ENCODE measurements at places on chromosomes 3 and 15.
A peak's percentile ranks its signal among the peaks of the same experiment; 100 is the strongest.

DNA sequence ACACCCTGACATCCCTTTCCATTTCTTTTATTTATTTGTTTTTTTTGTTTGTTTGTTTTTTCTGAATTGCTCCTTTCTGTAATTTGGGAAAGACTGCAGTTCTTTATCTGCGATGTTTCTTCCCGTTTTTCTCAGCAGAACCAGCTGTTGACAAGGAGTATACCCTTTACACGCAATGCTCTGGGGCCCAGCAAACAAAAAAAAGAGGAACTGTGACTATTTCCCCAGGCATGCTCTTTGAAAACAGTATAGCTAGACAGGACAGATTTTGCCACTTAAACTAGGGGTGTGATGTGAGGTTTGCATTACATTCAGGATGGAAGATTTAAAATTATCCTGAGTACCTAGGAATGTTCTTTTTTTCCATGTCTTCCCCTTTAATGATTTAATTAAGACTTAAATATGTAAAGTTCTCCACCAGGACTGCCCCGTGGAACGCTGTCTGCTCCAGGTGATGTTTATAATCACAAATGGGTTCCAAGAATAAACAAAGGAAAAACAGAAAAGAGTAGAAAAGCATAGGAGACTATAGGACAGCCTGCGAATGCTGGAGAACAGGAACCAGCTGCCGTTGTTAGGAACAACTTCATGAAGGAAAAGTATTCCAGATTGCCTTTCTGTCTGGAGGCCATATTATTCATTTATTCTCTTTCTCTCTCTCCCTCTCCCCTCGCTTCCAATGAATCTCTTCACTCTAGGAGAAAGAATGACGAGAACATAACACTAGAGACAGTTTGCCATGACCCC lies 43.3 kb downstream of the TGFBR2 start:
- no peak for DNase-seq

DNA sequence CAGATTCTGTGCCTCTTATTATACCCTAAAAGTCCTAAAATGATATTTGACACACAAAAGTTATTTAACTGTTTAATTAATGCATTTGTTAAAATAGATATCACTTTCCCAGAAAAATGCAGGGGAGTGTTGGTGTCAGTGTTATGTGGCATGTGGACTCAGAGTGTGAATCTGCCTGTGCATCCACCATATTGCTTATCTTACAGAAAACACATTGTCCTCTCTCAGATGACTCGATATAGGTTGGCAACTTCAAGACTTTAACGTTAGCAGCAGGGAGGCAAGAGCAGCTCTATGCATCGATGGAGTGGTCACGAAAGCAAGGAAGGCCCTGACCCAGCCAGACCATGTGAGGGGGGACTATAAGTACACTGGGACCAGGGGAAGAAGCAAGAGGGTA lies 165.4 kb upstream of the DCBLD2 start:
- DNase-seq = no peak

- DNase-seq = no peak
Observed at GRCh38 chr3:132268956-132269355, 48.3 kb upstream of the ACP3 start.

DNA sequence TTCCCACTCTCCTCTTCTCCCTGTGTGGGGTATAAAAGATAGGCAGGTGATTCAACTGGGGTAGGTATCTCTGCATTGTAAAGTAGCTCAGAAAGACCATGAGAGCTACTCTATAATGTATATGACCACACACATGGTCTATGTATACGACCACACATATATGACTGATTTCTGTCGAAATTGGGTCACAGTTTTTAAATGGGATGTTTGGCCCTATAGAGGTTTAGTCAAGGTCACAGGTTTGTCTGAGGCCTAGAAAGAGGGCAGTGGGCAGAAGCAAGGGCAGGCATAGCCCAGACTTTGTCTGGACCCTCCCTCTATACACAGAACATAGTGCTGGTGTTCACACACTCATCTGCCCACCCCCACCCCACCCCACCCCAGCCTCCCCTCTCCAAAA lies 4.4 kb downstream of the LAMP3 start:
- DNase-seq = no peak

- no peak for DNase-seq
Observed at GRCh38 chr3:61595826-61596225, 34.5 kb downstream of the PTPRG start.

GRCh38 chr3:194268654-194269512 lies 82.2 kb downstream of the CPN2 start:
- DNase-seq = no peak

DNA sequence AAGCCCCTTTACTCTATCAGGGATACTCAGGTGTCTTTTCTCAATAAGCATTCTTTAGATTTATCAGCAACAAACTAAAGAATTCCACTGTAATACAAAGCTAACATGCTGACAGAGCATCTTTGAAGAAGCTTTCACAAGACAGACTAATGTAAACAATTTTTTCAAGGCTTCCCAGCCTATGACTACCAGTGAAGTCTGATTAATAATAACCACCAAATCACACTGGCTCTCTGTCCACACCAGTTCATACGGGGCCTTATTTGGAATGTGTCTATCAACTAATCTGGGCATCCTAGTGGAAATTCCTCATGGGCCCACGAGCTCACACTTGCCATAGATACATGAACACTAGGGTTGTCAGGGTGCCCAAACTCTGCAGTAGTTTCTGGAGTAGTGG lies 84.5 kb downstream of the EFL1 start:
- no peak for DNase-seq

DNA sequence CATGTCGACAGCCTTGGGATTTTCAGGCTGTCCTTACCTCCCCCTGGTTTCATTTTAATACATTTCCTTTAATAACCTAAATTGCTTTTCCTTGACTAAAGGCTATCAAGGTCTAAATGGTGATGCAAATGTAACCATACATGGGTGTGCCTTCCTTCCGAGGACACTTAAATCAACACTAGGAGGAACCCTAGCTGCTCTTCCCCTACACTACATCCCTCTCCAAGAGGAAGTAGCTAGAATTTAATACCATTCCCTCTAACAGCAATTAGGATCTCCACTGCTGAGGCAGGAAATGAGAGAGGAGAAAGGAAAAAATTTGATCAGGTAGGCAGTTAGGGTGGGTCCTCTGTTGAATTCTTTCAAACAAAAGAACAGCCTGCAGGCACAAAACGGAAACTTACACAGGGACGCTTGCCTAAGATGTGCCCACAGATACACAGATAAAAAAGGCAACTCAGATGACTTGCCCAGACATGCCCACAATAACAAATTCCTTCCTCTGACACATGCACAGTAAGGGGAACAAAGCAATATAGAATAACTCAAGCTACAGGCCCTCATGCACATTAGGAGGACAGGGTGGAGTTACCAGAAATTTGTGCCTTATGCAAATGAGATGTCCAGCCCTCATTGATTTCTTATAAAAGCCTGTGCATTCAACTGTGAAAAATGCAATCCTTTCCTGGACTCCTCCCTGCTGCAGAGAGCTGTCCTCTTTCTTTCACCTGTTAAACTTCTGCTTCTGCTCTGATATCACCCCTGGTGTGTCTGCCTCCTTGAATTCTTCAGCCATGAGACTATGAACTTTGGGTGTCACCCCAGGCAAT lies 1024.4 kb upstream of the CADM2 start:
- no peak for DNase-seq

DNA sequence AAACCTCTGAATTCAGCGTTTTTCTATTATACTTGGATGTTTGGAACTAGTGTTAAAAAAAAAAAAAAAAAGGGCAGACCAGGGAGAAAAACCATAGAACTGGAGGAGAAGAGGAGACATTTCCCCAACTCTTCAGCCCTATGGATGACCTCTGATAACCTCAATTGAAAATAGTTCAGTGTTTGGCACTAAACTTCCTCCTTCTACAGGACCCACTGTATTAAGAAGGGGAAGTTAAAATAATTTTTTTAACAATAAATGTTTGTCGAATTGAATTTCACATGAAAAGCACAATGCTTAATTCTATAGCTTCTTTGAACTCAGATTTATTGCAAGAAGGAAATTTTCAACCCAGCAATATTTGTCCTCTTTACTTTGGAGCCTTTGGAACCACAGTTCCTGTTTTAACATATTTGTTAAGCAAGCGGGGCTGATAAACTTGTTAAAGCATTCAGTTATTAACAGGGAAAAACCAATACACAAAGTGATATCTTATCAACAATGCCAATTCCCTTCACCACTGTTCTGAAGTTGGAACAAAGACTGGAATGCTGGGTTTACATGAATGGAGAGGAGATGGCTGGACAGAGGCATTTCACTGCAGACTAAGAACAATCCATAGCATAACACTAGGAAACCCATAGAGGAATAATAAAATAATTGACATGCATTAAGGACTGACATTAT lies 3.1 kb upstream of the A4GNT start:
- no peak for DNase-seq

DNA sequence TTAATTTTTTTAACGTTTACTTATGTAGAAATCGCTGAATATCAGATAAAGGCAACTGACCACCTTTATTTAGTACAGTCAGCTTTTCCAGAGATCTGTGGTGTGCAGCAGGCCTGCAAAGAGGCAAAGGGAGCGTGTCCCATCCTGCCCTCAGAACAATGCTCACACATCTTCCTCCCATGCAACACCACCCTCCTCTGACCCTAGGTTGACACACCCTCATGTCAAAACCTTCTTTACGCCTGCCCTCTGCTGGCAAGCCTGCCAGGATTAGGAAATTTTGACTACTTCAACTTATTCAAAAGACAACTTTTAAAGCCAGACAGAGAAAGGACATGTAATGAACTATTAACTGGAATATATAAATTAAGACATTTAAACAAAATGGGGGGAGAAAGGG lies 513.7 kb downstream of the FOXP1 start:
- peak; percentile 33 for DNase-seq

DNA sequence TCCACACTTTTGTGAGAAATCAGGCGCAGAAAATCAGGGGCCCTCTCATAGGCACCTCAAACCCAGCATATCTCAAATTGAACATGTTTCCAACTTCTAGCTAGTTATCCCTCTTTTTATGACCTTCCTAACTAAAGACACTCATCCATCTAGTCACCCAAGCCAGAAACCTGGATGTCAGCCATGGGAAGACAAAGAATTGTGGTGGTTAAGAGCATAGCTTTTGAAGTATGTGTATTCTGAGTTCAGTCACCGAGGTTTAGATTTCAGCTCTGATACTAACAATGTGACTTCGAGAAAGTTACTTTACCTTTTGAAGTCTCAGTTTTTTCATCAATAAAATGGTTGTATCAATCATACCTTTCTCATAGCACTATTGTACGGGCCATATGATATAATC lies 495.5 kb downstream of the NLGN1 start:
- no peak for DNase-seq

DNA sequence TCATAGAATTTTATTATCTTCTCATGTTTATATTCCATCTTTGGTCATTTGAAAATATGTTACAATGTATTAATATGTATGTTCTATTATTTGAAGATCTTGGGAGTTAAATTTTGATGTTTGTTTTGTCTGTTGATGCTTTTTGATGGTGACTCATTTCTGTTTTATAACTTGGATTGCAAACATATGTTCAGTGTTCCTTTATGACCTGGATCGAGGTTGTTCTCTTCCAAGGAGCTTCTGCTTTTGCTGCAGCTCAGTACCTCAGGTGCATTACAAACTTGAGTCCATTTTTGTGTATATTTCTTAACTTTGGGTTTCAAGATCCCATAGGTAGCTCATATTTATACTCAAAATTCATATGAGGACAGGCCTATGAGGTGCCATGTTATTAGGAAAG lies 37.1 kb downstream of the ESYT3 start:
- no peak for DNase-seq

GRCh38 chr3:125186800-125187598 lies 25.5 kb downstream of the SLC12A8 start:
- no peak for DNase-seq

- DNase-seq = no peak
Observed at GRCh38 chr3:138962854-138963560, 16.0 kb downstream of the FOXL2NB start.

DNA sequence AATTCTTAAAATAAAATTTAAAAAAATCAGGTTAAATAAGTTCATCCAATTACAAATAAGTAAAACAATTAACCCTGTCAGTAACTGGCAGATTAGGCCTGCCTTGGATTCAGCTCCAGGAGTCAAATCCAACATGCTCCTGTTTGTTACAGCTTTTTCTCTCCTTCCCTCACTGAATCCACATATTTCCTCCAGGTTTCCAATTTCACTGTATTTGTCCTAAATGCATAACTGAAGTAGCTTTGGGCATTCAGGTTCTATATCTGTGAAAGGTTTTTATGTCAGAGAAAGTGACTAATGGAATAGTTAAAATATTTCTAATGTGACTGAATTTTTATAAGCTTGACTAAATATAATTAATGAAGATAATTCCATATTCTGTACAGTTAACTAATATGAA lies 79.7 kb downstream of the IFT80 start:
- DNase-seq = no peak

DNA sequence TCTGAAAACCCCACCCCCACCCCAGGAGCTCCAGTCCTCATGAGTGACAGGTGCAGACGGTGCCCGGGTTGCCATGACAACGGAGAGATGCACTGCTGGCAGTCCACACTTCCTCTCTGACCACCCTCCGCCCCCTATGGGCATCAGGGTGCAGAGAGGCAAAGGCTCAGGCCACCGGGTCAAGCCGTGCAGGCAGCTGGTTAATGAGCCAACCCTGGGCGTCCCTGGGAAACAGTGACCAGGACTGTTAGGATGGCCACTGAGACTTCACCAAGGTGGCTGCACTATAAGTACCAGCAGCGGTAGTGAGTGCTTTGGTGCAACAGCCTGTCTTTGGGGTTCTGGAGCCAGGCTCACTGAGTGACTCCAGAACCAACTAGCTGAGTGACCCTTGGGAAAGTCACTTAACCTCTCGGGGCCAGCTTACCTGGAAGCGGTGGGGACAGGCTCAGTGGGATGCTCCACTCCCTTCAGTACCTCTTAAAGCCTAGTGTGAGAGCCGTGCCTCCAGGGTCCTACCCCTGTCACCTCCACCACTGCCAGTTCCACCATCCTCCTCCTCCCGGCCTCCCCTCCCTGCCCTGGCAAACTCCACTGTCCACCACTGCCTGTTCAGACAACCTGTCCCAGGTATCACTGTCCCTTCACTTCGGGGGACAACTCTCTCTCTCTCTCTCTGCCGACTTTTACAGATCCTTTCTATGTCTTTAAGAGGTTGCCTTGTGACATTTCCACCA lies 121.0 kb upstream of the PRR20G start:
- no peak for DNase-seq

DNA sequence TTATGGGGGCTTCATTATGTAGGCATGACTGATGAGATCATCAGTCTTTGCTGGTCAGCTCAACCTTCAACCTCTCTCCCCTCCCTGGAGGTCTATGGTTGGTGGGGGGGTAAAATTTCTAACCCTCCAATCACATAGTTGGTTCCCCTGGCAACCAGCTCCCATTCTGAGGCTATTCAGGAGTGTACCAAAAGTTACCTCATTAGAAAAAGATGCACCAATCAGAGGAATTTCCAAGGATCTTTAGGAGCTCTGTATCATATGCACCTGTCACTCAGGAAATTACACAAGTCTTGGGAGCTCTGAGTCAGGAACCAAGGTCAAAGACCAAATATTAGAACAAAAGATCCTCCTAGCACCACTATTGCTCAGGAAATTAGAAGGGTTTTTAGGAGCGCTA lies 21.4 kb upstream of the LEO1 start:
- no peak for DNase-seq

GRCh38 chr3:127780536-127781400 lies 41.5 kb downstream of the MGLL start:
- no peak for DNase-seq

- no peak for DNase-seq
Observed at GRCh38 chr3:171383206-171384018, 76.8 kb downstream of the TNIK start.

- no peak for DNase-seq
Observed at GRCh38 chr15:80588801-80589200, 106.3 kb upstream of the ABHD17C start.

GRCh38 chr15:72047020-72047419 lies 70.9 kb downstream of the MYO9A start:
- DNase-seq = no peak
